ENCODE measurements at places on chromosomes 11 and 22.

- peak; percentile 50 for DNase-seq
These were observed 29.3 kb downstream of the DMC1 start for GRCh38 chr22:38540701-38541100.

GRCh38 chr11:76151556-76152085 is 54.7 kb downstream of the WNT11 start:
- DNase-seq: no peak

DNA sequence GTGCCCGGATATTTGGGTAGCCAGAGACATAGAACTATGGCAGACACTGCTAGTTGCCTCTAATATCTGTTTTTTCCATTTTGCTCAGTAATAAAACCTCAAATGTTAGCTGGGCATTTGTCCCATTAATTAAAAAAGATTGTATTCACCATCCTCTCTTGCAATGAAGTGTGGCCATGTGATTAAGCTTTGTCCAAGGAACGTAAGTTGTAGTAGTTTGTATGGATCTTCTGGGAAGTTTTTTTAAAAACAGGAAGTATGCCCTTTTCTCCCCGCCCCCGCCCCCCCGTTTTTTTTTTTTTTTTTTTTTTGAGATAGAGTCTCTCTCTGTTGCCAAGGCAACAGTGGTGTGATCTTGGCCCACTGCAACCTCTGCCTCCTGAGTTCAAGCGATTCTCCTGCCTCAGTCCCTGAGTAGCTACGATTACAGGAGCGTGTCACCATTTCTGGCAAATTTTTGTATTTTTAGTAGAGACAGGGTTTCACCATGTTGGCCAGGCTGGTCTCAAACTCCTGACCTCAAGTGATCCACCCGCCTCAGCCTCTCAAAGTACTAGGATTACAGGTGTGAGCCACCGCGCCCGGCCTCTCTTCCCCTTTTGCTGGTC is 1.7 kb upstream of the TMEM135 start:
- no peak for DNase-seq

GRCh38 chr22:22587577-22588188 is 28.6 kb upstream of the PRAME start:
- DNase-seq: no peak

DNA sequence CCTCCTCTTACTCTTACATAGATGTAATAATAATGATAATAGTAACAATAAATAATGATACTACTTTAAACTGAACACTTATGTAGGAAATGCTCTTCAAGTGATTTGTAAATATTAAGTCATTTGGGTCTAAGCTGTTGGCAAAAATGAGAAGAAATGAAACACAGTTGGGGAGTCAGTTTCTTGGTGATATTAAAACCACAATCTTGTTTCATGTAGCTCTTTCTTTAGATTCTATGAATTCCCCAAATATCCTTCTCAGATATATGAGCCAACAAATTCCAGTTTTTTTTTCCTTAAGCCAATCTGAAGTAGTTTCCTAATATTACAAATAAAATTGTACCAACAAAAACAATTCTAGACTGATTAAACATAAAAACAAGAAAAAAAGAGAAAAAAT is 1115.6 kb upstream of the CNTN5 start:
- no peak for DNase-seq

- no peak for DNase-seq
These were observed 15.6 kb upstream of the CHRNA10 start for GRCh38 chr11:3686751-3687150.

DNA sequence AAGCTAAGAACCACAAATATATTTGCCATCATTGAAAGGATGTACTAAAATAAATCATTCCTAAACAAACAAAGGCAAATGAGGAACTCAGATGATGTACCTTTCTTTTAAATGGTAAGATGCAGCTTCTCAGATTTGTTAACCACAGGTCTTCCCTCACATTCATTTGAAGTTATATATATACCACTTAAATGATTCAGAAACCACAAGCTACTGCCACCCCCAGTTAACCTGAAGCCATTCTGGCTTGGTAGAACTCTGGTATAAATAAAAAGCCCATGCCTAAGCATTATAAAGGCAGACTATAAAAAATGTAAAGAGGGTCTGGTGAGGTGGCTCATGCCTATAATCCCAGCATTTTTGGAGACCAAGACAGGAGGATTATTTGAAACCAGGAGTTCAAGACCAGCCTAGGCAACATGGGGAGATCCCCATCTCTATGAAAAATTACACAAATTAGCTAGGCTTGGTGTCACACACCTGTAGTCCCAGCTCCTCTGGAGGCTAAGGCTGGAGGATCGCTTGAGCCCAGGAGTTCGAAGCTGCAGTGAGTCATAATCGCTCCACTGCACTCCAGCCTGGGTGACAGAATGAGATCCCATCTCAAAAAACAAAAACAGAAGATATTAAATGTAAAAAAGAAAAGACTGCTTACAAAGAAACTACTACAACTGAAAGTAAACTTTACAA is 1185.3 kb downstream of the JRKL start:
- no peak for DNase-seq

DNA sequence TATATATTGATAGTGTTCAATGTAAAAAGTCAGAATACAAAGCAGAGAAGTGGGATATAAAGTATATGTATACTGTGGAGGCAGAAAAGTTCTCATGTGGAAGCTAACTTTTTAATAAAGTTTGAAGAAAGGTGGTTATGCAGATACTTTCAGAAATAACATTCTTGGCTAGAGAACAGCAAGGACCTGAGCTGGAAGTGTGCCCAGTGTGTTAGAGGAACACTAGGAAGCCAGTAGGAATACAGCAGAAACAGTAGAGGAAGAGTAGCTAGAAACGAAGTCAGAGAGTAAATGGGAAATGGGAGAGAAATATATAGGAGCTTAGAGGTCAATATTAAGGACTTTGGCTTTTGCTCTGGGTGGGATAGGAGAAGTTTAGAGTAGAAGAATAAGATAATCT is 464.9 kb upstream of the CCDC90B start:
- DNase-seq: no peak

GRCh38 chr11:83318931-83319330 is 32.8 kb upstream of the CCDC90B start:
- no peak for DNase-seq

GRCh38 chr11:13120691-13121090 is 111.6 kb downstream of the RASSF10 start:
- no peak for DNase-seq

GRCh38 chr22:46429325-46429853 is 93.9 kb downstream of the TRMU start:
- no peak for DNase-seq

- DNase-seq: no peak
These were observed 25.1 kb downstream of the ELFN2 start for GRCh38 chr22:37402184-37402506.

DNA sequence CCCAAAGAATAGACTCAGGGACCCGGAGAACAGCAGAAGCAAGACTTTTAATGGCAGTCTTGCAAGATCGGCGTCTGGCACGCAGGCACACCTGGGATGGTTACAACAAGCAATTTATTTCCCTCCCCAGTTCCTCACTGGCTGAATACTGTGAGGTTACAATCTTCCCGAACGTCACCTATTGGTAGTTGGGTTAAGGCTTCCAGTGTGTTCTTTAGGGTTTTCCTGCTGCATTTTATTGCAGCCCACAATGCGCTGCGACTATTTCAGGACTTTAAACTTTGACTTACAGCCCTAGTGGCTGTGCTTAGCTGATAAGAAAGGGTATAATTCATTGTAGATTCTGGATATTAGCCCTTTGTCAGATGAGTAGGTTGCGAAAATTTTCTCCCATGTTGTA is 11.5 kb upstream of the TRIM68 start:
- DNase-seq: no peak

- no peak for DNase-seq
These were observed 43.0 kb upstream of the CD5 start for GRCh38 chr11:61059260-61059752.

DNA sequence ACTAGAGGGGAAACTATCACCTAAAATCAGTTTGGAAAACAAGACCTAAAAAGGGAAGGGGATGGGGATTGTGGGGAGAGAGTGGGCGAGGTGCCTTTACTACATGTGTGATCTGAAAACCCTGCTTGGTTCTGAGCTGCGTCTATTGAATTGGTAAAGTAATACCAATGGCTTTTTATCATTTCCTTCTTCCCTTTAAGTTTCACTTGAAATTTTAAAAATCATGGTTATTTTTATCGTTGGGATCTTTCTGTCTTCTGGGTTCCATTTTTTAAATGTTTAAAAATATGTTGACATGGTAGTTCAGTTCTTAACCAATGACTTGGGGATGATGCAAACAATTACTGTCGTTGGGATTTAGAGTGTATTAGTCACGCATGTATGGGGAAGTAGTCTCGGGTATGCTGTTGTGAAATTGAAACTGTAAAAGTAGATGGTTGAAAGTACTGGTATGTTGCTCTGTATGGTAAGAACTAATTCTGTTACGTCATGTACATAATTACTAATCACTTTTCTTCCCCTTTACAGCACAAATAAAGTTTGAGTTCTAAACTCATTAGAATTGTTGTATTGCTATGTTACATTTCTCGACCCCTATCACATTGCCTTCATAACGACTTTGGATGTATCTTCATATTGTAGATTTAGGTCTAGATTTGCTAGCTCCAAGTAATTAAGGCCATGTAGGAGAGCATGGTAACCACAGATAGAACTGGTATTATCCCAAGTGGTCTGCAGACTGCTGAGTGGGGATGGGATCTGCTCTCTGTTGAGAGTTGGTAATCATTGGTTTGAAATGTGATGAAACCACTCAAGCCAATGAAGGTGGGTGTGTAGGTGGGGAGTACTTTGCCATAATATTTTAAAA is 3.6 kb downstream of the NEAT1 start:
- peak; percentile 42 for DNase-seq

- DNase-seq: no peak
These were observed 19.6 kb upstream of the MN1 start for GRCh38 chr22:27820896-27821866.

GRCh38 chr11:2095542-2095941 is 43.6 kb downstream of the IGF2 start:
- no peak for DNase-seq

DNA sequence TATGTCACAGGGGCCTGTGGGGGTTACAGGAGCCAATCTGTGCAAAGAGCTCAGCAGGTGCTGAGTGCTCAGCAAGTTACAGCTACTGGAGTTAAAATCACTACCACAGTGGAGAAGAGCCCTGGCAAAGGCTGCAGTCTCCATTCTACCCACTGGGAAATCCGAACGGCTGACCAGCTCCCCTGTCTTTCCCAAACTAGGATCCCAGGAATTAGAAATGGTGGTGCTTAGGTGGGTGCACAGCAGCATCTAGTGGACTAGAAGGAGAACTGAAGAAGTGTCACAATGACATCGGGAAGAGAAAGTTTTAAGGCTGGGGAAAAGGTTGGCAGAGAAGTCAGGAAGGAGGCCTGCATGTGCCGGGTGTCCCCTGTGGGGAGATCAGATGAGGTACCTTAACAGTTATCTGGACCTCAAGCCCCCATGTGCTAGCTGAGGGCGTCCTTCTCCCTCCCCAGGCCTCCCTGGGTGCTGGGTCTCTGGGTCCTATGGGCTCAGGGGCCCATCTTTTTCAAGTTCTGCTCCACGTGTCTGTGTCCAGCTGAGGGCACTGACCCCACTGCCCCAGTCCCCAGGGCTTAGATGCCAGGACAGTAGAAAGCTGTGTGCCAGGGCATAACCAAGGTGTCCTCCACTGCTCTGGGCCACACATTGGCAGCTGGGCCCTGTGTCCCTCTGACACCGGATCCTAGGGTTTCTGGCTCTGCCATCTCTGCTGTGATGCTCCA is 1.9 kb downstream of the PIWIL3 start:
- DNase-seq: peak; percentile 63

DNA sequence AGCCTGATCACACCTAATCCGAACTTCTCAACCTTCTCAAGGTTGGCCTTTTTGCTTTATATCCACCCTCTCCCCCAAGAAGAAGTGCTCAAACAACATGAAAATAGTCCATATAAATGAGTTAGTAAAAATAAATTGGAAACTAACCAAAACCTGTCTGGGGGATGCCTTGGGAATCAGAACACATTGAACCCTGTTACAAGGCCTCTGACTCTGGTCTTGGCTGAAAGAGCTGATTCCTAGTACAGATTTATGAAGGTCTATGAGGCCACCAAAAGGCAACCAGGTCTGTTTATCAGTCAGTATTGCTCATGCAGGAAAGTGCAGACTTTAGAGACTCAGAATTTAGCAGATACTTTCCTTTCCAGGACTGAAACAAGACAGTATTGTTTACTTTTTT is 49.7 kb downstream of the NRXN2 start:
- no peak for DNase-seq

- DNase-seq: no peak
These were observed 845.4 kb downstream of the KCNA4 start for GRCh38 chr11:29171360-29171950.

DNA sequence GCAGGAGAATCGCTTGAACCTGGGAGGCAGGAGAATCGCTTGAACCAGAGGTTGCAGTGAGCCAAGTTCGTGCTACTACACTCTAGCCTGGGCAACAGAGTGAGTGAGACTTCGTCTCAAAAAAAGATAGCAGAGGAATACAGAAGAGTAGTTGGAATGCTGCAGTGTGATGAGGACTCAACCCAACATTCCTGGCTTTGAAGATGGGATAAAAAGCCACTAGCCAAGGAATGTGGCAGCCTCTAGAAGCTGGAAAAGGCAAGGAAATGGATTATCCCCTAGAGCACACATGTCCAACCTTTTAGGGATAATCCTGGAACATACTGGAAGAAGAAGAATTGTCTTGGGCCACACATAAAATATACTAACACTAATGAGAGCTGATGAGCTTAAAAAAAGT is 13.9 kb downstream of the SLC25A17 start:
- no peak for DNase-seq

DNA sequence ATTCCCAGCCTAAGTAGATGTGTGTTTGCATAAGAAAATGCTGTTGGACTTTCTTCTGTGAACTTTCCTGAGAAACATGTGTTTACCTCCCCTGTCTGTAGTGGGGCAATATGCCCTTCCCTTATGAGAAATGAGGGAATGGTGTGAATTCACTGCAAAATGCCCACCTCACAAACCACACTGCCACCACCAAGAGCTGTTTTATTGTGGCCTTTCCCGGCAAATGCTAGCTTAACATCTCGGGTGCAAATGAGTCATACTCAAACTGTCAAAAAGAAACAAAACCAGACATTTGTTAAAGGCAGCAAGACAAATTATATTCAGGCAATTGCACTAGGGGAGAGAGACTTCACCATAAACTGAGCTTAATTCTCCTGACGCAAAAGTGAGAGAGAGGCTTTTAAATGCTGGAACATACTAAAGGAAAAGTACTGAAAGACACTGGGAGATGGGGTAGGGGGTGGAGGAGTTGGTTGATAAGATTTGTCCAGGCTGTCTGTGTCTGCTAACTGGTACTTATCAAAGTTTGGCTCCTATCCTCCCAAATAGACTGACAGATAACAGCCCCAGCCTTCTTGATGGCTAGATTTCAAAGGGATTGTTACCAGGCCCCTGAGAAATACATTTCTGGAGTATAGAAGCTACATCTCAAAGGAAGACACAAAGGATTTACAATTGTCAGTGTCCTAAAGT is 70.9 kb upstream of the OR5AK2 start:
- no peak for DNase-seq

- no peak for DNase-seq
These were observed 5.4 kb upstream of the NDUFS8 start for GRCh38 chr11:68025047-68025446.

GRCh38 chr11:36235750-36236149 is 53.5 kb downstream of the COMMD9 start:
- no peak for DNase-seq

GRCh38 chr11:133892584-133893380 is 47.5 kb upstream of the SPATA19 start:
- DNase-seq: no peak

GRCh38 chr11:83147895-83148294 is 9.0 kb upstream of the PCF11 start:
- no peak for DNase-seq

Measured in ACHN (cell line).